ENCODE measurements at places on chromosomes 12 and 14.
A peak's percentile ranks its signal among the peaks of the same experiment; 100 is the strongest.

- no peak for DNase-seq
Measured at GRCh38 chr12:127531542-127531941, 735.4 kb upstream of the TMEM132C start.

DNA sequence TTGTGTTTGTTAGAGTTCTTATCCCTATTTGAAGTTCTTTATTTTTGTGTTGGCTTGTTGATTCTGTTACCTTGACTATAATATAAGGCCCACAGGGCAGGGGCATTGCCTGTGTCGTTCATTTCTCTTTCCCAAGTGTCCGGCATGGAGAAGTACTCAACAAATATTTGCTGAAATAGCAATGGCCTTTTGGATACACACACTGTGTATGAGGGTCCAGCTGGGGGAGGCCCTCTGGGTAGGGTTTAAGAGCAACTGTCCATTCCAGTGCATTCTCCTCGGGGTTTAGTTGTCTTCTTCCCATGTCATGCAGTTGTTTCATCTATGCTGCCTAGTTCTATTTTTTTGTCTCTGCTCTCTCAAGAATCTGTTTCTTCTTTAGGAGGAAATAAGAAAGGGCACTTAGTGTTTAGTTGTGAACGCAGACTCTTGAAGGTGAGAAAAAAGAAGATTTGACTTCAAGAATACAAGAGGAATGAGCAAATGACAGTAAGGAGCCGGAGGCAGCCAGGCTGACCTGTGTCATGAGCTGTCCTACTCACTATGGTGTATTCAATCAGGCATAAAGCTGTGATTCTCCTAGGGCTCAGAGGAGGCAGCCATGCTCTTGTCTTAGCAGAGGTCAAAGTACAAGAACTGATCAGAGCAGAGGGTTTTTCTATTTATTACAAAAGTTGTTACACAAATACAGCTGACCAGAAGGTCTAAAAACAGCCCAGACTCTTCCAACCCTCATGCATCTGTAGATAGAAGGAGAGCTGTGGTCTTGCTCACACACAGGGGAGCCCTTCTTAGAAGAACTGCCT is 10.2 kb downstream of the ERG28 start:
- no peak for DNase-seq

GRCh38 chr12:51924551-51925319 is 17.4 kb downstream of the ACVRL1 start:
- no peak for DNase-seq

- no peak for DNase-seq
Measured at GRCh38 chr14:90248594-90248993, 7.8 kb upstream of the PSMC1 start.

DNA sequence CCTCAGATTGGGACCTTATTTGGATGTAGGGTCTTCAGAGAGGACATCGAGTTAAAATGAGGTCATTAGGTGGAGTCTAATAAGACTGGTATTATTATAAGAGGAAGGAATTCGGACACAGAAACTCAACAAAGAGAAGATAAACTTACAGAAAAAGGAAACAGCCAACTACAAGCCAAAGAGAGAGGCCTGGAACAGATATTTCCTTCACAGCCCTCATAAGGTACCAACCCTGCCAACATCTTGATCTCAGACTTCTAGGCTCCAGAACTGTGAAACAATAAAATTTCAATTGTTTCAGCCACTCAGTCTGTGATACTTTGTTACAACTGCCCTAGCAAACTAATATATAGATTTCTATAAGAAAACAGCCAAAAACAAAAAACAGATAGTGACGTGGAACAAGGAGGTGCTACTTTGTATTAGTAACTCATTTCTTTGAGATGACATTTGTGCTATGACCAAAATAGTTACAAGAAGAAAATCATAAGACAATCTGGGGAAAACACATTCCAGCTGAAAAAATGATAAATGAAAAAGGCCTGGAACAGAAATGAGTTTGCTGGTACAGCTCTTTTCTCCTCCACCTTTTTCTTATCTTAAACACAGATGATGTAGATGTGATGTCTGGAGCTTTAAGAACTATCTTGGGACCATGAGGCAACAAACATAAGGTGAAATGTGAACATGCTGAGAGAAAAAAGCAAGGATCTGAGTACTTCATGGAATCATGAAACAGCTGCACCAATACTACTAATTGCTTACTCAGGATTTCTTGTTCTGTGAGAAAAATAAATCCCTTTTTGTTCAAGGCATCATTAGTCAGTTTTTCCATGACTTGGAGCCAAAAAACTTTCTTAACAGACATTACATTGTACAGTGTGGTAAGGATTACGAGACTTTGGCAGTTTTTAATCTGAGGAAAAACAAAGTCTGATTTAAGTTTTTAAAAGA is 243.2 kb downstream of the ANO6 start:
- no peak for DNase-seq

GRCh38 chr14:26389646-26390508 is 208.0 kb downstream of the NOVA1 start:
- no peak for DNase-seq

DNA sequence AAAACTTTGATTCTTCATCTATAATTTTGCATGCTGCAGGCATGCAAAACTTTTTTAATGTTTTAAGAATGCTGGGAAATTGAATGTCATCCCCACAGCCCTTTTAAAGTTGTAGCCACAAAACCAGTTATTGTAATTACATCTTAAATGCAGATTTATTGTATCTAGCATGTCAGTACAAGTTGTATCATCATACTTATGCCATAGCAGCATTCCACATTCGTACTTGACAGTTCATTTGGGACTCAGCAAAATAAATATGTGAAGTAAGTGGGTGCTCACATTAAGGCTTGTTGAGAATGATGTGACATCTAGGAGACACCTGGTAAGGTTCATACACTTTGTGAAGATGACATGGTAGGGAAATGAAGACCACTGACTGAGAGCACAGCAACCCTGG is 44.0 kb upstream of the GZMB start:
- DNase-seq = no peak

DNA sequence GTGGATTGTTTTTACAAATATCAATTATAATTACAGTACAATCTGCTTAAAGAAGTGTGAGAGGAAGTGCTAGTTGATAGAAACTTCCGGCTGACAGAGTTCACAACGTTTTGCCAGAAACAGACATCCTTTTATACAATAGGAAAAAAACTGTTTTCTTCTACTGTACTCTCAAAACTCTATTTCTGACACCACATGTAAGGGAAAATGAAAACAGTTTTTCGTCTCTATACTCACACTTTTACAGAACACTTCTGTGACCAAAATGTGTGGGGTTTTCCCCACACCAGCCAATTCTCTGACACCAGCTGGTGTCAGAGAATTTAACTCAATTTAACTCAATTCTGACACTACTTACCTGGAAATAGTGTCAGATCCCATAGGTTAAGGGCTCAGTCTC is 24.2 kb upstream of the HIF1A start:
- no peak for DNase-seq

GRCh38 chr14:97499790-97500481 is 702.8 kb downstream of the VRK1 start:
- DNase-seq = no peak

- no peak for DNase-seq
Measured at GRCh38 chr14:89576145-89576927, 159.3 kb upstream of the FOXN3 start.

DNA sequence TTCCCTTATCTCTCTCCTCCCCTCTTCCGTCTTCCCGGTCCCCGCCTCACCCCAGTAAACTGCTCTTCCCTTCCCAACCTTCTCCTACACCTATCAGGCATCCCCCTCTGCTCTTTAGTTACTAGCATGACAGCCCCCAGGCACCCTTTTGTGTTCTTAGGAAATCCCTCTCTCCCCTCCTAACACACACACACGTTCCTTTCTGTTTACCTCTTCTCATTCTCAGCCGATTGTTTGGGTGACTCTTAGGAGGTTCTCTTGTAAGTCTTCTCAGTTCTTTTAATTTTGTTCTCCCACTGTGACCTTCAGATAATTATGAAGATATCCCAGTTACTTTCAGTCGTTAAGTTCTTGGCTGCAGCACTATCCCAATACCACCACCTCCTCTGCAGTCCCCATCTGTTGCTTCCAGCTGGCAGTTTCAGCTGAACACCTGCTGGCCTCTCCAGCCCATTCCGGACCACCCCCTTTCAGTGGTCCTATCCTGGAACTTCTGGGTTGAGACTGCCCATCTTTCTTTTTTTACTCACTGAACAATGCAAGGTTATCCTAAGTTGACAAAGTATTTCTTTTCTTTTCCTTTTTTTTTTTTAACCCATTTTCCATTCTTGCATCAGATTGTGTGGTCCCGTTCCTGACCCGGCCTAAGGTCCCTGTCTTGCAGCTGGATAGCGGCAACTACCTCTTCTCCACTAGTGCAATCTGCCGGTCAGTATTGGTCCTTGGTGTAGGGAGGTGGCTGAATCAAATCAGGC is 711 bp downstream of the MARS1 start:
- DNase-seq = no peak

- no peak for DNase-seq
Measured at GRCh38 chr14:59619061-59619460, 42.4 kb upstream of the CCDC175 start.

GRCh38 chr14:55249423-55249822 is 21.8 kb upstream of the FBXO34 start:
- no peak for DNase-seq

GRCh38 chr14:93676416-93676958 is 111.8 kb downstream of the PRIMA1 start:
- no peak for DNase-seq

GRCh38 chr14:90698379-90698869 is 117.8 kb downstream of the TTC7B start:
- peak; percentile 64 for DNase-seq

GRCh38 chr12:1919763-1920162 is 1.3 kb upstream of the CACNA2D4 start:
- no peak for DNase-seq

DNA sequence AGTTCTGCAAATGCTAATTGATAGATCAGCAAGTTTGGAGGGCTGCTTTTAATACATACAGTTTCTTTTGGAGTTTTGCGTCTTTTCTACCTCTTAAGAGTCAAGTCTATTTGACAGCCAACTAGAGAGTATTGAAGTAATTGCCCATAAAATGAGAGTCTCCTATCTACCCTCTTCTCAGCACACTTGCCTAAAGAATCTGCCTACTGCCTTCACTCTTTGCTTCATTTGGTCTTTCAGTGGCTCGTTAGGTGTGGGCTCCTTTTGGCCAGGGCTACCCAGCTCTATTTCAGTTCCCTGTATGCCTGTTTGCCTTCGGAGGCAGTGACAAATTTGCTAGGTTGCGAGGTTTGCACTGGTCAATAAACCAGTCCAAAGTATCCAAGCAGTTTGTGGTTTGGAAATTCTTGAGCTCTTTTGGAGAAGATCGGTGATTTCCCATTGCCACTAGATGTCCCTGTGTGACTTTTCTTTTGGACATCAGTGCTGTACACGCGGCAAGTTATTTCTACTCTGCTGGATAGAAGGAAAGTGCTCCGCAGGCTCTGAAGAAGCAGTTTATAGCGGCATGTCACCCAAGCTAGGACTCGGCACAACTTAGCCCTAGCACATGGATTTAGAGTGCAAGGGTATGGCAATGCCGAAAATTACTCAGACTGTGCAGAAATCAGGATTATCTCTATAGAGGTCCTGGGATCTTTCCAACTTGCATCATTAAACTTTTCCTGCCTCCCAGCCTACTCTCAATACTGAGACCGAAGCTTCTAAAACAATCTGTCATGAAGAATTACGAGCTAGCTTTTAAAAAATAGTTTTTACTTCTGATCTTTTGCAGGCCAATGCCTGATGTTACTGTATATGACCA is 38.6 kb downstream of the MGST1 start:
- DNase-seq = peak; percentile 3

GRCh38 chr12:51357374-51358047 is 11.0 kb upstream of the CELA1 start:
- no peak for DNase-seq
